ENCODE measurements at places on chromosomes 4 and X. TPM values are rescaled to one million over a fixed set of nuclear protein-coding genes. Genes with fewer than 3 reads are reported as not detected.

Gene IL9R
- total RNA-seq = 5.8 TPM

DNA sequence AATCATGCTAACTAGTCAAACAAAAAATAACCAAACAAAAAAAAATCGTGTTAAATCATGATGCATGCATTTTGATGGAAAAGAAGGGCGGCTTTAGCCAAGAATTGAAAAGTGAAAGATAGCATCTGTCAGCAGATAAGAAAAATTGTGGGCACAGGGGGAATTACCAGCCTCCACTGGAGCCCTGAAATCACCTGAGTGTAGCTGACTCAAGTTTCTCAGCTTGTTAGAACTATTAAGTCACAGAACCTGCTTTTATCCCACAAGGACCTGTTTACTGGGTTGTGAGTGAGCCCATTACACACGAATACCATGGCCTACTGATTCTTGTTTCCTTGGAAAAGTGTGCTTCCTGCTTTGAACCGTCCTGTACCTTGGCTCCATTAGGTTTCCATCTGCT is 85.2 kb downstream of the COX18 start:
- no peak for DNase-seq

DNA sequence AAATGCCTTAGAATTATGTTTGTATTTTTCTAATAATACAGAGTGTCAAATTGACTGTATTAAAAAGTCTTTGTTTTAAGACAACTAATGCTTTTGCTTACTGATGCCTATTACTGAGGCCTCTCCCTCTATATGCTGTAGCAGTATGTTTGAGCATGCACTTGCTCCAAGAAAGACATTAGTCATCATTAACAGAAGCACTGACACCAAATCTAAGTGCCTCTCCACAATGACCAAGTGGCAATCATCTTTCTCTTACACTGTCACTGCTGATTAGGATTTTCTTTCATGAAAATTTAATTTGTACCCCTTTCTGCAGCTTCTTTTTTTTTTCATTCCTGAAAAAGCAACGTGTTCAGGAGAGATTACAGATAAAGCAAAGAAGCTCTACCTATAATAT is 11.1 kb upstream of the MAB21L2 start:
- DNase-seq = no peak

DNA sequence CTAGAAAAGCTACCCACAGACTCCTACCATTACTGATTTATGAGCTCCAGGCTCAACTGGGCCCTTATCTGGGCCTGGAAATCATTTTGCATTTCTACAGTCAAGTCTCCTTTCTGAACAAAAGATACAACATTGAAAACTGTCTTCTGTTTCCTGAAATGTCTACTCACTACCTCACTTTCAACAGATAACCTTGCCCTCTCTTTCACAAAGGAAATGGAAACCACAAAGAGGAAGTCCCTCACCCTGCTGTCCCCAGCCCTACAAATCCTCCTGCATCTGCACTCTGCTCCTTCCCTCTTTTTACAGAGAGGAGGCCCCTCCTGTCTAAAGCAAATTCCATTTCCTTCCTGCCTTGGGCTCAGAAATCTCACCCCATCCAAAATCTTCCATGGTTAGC is 24.8 kb upstream of the CYBB start:
- DNase-seq = no peak

Gene MAP7D3
- 19.8 TPM for total RNA-seq

DNA sequence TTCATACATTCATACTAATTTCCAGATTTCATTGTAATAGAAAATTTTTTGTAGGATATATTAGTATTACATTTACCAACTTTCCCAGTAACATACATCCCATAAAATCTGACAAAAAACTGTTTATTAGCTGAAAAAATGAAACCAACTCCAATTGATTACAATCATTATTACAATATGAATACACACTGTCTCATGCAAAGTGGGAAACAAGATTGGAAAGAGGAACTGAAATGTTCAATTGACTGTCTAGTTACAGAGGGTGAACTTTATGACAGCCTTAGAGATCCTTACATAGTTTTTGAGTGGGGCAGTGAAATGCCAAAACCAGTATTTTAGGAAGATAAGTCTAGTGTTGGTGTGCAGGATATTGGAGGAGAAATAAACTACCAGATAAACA is 2.3 kb upstream of the AMBN start:
- DNase-seq = no peak

DNA sequence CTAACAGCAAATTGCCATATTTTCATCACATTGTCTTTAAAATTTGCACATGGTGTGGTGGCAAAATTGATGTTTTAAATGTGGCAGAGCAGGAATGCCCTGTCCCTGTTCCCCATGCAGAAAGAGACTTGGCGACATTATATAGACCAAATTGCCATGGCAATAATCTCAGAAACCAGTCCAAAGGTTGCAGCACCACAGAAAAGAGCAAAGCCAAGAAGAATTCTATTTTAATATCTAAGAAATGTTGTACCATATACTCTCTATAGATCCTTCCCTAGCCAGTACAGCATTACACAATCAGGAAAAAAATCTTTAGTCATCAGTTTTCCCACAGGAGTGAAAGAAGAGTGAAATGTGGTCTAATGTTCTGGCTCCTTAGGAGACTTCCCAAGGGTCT is 80.0 kb downstream of the UGT2B28 start:
- no peak for DNase-seq

Gene ZCCHC18
- total RNA-seq = 0.18 TPM

DNA sequence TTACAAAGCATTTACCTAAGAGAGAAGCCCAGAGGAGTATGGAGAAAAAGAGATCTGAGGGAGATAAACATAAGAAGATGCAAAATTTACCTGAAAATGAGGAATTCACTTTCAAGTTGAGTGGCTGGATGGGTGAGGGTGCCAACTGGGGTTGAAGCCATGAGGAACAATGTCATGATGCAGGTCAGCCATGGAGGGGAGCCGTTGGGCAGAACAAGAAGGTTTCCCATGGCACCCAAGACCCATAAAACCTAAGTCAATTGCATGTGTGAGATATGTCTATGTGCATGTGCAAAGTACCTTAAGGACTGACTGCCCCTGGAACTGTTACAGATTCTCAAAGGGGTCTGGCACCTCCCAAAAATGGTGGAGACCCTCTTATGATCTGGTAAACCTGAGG is 46.6 kb upstream of the PRRG1 start:
- DNase-seq = no peak

DNA sequence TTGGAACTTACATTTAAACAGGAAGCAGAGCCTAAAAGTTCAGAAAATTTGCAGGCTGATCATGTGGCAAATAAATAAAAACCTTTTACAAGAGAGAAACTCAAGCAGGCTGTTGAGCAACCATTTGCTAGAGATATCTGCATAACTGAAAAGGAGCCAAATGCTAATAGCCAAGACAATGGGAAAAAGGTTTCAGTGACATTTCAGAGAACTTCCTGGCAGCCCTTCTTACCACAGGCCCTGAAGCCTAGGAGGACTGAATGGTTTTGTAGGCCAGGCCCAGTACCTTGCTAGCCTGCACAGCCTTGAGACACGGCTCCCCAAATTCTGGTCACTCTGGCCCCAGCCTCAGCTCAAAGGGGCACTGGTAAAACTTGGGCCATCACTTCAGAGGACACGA is 945.1 kb downstream of the ADGRL3 start:
- DNase-seq = no peak

Gene GPC3
- total RNA-seq = 1.4 TPM

Gene DAPP1
- total RNA-seq = 43.3 TPM

DNA sequence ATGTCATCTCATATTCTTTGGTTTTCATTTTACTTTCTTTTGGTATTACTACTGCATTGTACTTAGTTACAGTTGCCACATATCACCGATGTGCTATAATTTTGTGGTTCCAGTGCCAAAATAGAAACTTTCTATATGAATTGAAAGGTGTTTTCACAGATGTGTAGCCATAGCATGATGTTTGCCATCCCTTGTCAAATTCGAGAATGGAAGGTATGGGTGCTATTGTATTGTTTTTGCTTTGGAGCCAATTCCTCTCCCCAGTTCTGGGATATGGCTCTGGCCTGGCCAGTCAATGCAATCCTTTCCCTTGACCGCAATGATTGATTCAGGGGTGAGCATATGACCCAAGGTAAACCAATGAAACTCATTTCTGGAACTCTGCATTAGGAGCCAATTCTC is 86.2 kb upstream of the RPS6KA3 start:
- peak; percentile 8 for DNase-seq

Gene TDO2
- total RNA-seq = not detected

DNA sequence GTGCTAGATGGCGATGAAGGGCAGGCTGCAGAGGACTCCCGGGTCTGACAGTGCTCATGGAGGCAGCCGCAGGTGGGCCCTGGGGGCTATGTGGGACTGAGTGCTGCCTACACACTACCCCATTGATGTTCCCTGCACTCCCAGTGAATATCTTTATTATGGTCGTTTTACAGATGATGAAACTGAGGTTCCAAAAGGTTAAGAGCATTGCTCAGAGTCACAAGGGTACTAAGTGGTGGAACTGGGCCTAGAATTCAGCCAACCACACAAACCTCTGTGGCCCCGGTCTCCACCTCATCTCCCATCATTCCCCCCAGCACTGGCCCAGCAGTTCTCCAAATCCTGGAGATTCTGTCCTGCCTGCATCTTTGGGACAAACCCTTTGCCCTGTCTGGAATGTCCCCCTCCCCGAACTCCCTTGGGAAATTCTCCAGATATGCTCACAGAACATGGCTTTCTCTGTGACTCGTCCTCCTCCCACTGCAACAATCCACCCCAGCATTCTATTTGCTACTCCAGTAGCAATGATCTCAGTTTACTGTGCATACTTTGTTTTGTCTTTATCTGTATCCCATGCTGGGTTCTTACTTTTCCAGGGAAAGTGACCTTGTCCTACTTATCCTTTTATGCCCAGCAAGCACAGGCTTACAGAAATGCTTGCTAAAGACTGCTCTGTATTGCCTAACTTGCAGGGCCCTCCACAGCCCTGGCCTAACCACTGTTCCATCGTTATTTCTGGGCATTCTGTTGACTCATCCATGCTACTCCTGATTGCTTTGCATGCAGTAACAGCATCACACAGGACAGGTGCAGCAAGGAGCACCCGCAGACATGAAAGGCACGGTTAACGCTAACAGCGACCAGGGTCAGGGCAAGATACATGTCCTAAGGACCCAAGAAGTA is 14.0 kb downstream of the PNMA6F start:
- DNase-seq = no peak

DNA sequence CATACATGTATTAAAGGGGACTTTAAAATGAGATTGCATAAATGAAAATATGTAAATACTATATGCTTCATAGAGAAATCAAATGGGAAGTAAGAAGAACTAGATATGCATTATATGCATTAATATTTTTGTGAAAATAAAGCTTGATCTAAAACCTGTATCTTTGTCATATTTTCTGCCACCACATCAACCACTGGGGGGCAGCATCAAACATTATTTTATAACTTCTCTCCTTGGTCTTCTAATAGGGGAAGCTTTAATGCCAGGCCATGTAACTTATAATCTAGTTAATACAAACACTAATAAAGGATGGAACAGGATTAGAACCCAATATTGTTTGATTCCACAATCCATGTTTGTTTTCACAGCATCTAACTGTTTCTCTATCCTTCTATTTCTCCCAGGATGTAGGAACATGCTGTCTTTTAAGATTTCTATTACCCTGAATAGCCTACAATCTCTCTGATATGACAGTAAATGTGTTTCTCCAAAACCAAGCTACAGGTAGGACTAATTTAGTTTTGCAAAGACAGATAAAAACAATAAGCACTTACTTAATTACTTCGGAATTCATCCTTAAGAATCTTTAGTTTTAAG is 10.0 kb downstream of the QRFPR start:
- DNase-seq = peak; percentile 38

DNA sequence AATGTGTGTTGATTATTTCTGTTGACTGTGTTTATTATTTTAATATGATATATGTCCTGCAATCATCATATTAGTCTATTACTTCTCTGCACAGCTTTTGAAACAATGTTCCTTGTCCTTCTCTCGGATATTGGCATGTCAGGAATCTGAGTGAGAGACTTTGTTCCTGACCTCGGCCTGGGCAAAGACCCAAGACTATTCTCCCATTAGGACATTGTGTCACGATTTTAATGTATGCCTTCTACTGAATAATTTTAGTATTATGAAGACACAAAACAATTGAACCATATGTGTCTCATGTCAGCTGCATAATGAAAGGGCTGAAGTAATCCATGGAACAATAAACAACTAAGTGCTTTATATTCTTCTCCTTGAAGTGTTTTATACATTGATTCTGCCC is 580.8 kb upstream of the TENM3 start:
- DNase-seq = no peak

GRCh38 chr4:124913237-124913636 is 200.7 kb upstream of the ANKRD50 start:
- DNase-seq = no peak

Gene RTL9
- total RNA-seq = not detected

Gene ZFP92
- total RNA-seq = 0.89 TPM

GRCh38 chr4:71355971-71356370 is 17.2 kb downstream of the SLC4A4 start:
- DNase-seq = no peak

- no peak for DNase-seq
Observed at GRCh38 chr4:99714179-99714578, 56.6 kb upstream of the C4orf54 start.

Gene MAGEB10
- total RNA-seq = not detected

DNA sequence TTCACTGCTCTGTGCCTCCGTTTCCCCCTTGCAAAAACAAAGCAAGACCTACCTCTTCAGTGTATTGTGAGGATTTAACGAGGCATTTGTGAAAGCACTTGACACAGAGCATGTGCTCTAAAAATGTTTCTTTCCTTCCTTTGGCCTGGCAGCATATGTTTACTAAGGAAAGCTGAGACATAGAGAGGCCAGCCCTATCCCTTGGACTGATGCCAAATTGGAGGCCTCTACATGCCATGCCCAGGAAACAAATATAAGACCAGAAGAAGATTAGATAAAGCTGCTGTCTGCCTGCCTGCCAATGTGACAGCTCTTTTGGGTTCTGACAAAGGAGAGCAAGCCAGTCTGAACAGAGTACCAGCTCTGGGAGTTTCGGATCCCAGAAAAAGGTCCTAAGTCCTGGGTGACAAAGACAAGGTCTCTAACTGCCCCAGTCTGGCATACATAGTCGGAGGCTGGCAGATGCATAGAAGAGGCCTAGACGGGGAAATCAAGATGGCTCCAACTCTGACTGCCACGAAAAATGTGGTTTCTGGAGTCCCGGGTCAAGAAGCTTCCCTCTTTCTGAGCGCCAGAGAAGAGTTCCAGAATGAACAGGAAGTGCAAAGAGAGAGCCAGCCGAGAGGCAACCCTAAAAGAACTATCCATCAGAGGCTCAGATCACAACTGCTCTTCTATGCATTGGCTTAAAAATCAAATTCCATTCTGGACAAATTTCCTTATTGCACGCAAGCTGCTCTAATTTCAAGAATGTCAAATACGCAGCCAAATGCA is 25.8 kb downstream of the OTUD6A start:
- no peak for DNase-seq

- DNase-seq = no peak
Observed at GRCh38 chr4:168621806-168622589, 125.1 kb downstream of the PALLD start.
